ENCODE measurements at places on chromosomes 16 and 17. TPM values are rescaled to one million over a fixed set of nuclear protein-coding genes. Genes with fewer than 3 reads are reported as not detected.
A peak's percentile ranks its signal among the peaks of the same experiment; 100 is the strongest.

The LAT gene
- total RNA-seq, result 8.5 TPM

The KRT40 gene
- total RNA-seq, result 2.3 TPM

The DNAAF8 gene
- 0.74 TPM for total RNA-seq

The CCL17 gene
- total RNA-seq, result not detected

The ZC3H18 gene
- total RNA-seq, result 56.5 TPM

The MEIOB gene
- total RNA-seq, result not detected

- no peaks in the 10 kb centered on the region for H3K36me3 ChIP-seq
- H3K27ac ChIP-seq, result no peak overlapping the region
- no peaks in the 10 kb centered on the region for H3K27me3 ChIP-seq
- no peaks in the 10 kb centered on the region for H3K4me1 ChIP-seq
- H3K4me3 ChIP-seq, result no peak overlapping the region
Measured at GRCh38 chr17:2532146-2532720, 20.5 kb upstream of the METTL16 start.

GRCh38 chr17:48498164-48498850 lies 32.5 kb downstream of the HOXB1 start:
- H3K27me3 ChIP-seq, result peaks cover 36% of the 10 kb centered on the region
- peak overlapping the region; percentile 31 for H3K4me3 ChIP-seq
- no peaks in the 10 kb centered on the region for H3K36me3 ChIP-seq
- H3K27ac ChIP-seq, result peak overlapping the region; percentile 77
- no peak for DNase-seq
- peaks cover 50% of the 10 kb centered on the region for H3K4me1 ChIP-seq

DNA sequence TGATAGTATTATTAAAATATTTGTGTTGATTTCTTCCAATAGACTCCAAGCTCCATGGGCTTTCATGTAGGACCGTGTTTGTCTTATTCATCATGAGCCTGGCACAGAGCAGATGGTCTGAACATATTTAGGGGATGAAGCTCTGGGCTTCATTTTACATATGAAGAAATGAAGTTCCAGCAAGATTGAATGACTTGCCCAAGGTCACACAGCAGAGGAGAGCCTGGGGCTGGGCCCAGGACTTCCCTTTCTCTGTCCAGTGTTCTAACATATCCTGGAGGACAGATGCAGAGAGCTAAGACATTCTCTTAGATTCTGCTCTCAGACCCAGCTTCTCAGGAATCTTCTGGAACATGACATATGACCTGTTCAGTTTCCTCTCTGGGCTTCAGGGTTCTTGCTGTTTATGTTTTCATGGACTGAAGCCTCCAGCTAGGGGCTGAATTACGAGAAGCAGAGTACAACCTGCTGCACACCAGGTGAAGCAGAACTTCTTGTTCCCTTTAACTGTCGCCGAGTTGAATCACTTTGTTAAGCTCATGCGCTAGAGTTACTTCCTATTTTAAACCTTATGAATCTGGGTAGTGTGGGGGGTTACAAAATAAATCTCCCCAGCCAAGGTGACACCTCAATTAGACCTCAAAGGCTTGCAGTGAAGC lies 53.6 kb downstream of the GPRC5B start:
- no peak for DNase-seq
- H3K36me3 ChIP-seq, result peaks cover 9% of the 10 kb centered on the region
- H3K4me3 ChIP-seq, result no peak overlapping the region
- H3K27me3 ChIP-seq, result no peaks in the 10 kb centered on the region
- H3K4me1 ChIP-seq, result peaks cover under 1% of the 10 kb centered on the region
- no peak overlapping the region for H3K27ac ChIP-seq

DNA sequence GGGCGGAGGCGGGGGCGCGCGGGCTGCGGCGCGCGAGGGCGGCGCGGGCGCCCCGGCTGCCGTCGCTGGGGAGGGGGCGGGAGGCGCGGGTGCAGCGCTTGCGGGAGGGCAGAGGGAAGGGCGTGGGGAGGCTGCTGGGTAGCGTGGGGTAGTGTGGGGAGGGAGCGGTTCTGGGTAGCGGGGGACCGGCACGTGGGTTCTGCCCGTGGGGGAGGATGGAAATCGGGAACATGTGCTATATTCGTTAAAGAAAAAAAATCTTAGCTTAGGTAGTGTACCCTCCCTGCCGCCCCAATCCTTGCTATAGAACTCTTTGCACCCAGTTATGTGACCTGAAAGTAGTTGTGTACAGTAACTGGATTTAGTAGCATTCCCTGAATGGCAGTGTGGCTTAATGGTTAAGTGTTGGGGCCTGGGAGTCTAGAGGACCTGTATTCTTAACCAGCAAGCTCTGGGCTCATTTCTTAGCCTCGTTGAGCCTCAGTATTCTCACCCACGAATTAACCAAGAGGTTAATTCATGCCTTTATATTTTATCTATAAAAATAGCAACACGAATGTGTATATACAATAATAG lies 646 bp downstream of the RABEP1 start:
- peak overlapping the region; percentile 82 for H3K27ac ChIP-seq
- peaks cover 24% of the 10 kb centered on the region for H3K4me1 ChIP-seq
- peaks cover 10% of the 10 kb centered on the region for H3K36me3 ChIP-seq
- peaks cover 6% of the 10 kb centered on the region for H3K27me3 ChIP-seq

DNA sequence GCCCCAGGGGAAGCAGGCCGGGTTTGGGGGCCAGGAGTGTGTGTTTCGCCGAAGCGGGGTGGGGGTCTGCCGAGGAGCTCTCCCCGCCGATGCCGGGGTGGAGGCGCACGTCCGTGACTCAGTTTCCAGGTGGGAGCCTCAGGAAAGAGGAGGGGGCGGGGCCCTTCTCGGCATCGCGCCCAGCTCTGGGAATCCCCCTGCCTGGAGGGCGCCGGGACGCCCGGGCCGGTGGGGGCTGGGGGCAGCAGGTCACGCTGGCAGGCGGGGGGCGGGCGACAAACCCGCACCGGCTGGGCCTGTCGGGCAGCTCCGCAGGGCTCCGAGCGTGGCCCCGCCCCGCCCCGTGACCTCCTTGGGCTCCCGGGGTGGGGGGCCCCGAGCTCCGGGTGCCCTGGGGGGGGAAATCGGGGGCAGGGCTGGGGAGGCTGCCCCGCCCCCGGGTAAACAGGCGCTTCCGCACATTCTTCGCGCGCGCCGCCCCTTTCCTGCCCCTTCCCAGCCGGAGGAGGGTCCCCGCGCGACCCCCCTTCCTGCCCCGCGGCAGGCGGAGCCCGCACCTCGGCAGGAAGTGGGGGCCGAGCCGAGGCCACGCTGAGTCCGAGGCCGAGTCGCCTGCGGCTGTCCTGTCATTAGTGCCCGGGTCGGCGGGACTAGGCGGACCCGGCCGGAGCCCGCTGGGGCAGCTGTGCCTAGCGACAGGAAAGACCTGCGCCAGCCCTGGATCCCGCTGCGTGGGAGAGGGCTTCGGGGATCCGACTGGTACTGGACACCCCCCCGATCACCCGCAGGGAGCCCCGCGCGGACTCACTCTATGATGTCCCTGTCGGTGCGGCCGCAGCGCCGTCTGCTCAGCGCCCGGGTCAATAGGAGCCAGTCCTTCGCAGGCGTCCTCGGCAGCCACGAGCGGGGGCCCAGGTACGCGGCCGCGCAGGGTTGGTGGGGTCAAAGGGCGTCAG lies 9.3 kb downstream of the RIPOR1 start:
- peaks cover 41% of the 10 kb centered on the region for H3K27me3 ChIP-seq
- H3K4me3 ChIP-seq, result peak overlapping the region; percentile 82
- H3K4me1 ChIP-seq, result peaks cover 28% of the 10 kb centered on the region
- H3K27ac ChIP-seq, result no peak overlapping the region
- DNase-seq, result peak; percentile 71
- peaks cover 10% of the 10 kb centered on the region for H3K36me3 ChIP-seq

- no peaks in the 10 kb centered on the region for H3K36me3 ChIP-seq
- H3K27ac ChIP-seq, result no peak overlapping the region
- H3K4me1 ChIP-seq, result peaks cover 7% of the 10 kb centered on the region
- no peak for DNase-seq
- H3K27me3 ChIP-seq, result peaks cover 10% of the 10 kb centered on the region
- no peak overlapping the region for H3K4me3 ChIP-seq
Measured at GRCh38 chr16:27813591-27813990, 249.9 kb downstream of the GSG1L start.

DNA sequence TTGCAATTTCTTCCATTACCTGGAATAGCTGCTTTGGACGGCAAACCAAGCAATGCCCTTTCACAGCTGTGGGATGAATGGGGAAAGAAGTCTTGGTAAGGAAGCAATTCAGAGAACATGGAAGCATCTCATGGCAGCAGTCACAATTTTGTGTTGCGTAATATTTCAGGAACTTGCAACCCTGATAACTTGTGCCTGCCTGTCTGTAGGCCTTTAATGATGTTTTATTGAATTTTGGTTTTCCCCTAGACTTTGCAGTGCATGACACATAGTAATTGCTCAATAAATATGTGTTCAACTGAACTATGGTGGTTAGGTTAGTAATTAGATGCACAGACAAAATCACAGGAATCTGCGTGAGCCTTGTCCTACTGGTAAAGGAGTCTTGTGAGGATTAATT lies 439.5 kb downstream of the WWOX start:
- no peak overlapping the region for H3K4me3 ChIP-seq
- DNase-seq, result no peak
- no peaks in the 10 kb centered on the region for H3K27me3 ChIP-seq
- peaks cover 13% of the 10 kb centered on the region for H3K4me1 ChIP-seq
- no peaks in the 10 kb centered on the region for H3K36me3 ChIP-seq

DNA sequence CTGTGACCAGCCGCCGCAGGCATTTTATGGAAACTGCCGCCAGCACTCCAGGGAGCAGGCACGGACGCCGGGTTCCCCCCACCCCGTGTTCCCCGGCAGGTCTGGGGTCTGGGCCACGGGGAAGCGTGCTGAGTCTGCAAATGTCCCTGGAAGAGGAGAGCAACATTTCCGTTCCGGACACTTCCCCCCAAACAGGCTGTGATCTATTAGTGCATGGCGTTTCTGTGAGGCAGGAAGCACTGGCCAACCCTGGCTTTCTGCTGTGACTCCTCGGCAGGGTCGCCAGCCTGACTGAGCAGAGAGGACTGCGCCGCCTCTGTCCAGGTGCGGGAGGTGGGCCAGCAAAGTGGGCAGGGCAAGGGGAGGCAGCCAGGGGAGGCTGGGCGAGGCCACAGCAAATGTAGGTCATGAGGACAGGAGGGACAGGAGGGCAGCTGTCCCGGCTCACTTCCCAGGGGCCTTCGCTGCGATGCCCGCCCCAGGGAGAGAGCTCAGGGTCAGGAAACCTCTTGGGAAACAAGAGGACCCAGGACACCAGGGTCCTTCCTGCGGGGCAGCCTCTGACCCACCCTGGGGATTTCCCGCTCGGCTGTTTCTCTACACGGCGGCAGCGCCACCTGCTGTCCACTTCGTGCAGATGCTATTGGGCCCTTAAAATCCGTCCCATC lies 9.5 kb downstream of the FOXF1 start:
- no peak overlapping the region for H3K4me3 ChIP-seq
- DNase-seq, result no peak
- H3K4me1 ChIP-seq, result no peaks in the 10 kb centered on the region
- H3K27ac ChIP-seq, result no peak overlapping the region
- no peaks in the 10 kb centered on the region for H3K36me3 ChIP-seq
- peaks cover 83% of the 10 kb centered on the region for H3K27me3 ChIP-seq

GRCh38 chr16:27313422-27314160 lies at the start of gene IL4R:
TSS of gene IL4R (plus strand) at chr16:27313974. CDS start at chr16:27340204, 26,230 bp downstream.
- no peaks in the 10 kb centered on the region for H3K36me3 ChIP-seq
- H3K4me1 ChIP-seq, result peaks cover 23% of the 10 kb centered on the region
- no peak for DNase-seq

- peaks cover 21% of the 10 kb centered on the region for H3K27me3 ChIP-seq
- peak overlapping the region; percentile 88 for H3K27ac ChIP-seq
- peaks cover 27% of the 10 kb centered on the region for H3K4me1 ChIP-seq
- H3K36me3 ChIP-seq, result no peaks in the 10 kb centered on the region
- peak; percentile 74 for DNase-seq
Measured at GRCh38 chr16:67528870-67529581, 397 bp downstream of the RIPOR1 start.

DNA sequence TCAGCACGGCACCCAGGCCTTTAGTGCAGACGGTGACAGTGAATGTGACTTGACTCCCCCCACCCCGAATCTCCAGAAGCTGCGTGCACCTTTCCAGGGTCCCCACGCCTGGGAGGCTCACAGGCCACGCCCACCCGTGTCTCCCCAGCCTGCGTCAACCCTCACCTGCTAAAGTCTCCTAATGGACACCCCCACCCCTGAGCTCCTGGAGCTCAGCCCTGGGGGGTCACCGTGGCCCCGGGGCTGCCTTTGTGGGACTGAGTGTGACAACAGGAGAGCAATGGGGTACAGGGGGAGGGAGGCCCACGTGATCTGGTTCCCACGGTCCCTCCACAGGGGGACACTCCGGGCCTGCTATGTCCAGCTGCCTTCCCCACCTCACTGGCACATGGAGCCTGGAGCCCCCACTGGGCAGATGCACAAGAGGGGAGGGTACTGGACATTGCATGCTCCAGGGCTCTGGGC lies 7.4 kb upstream of the FASN start:
- H3K27ac ChIP-seq, result peak overlapping the region; percentile 64
- no peak for DNase-seq
- no peak overlapping the region for H3K4me3 ChIP-seq
- H3K36me3 ChIP-seq, result peaks cover 6% of the 10 kb centered on the region
- H3K4me1 ChIP-seq, result peaks cover 28% of the 10 kb centered on the region
- no peaks in the 10 kb centered on the region for H3K27me3 ChIP-seq
